ENCODE measurements at places on chromosomes 2 and 18.

- DNase-seq: no peak
These were observed 385.2 kb downstream of the EPHA4 start for GRCh38 chr2:221186873-221187272.

DNA sequence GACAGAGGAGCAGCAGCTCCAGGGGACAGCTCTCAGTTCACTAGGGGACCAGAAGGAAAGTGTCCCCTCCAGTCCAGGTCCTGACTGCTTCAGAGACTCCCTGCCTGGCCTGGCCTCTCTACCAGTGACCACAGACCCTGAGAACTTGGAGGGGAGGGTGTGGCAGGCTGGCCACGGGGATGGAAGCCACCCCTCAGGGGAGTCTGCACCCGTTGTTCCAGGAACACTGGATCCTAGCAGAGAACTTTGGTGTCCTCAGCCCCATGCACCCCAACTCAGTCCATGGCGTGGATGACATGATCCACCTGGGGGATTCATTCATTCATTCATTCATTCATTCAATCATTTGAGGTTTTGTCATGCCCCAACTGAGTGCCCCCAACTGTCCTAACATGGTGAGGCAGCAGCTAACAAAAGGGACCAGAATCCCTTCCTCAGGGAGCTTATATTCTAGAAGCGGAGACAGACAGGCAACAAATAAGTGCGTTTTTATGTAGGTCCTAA is 31.9 kb downstream of the MYO7B start:
- DNase-seq: no peak

DNA sequence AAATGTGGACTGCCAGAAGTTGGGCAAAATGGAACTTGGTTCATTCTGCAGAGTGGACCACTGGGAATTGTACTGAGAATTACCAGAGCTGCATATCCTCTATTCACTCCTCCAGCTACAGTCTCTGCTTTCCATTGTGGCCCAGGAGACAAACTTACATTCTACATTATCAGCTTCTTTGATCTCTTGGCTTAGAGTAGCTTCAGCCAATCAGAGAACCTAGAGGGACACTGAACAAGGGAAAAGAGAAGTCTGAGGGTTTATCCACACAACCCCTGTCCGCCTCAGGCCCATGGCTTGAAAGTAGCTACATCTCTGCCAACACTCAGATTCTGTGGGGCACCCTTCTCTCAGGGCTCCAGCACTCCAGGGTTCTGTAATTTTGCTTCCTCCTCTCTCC is 251.1 kb downstream of the TRIB2 start:
- no peak for DNase-seq

GRCh38 chr2:149648282-149649030 is 60.9 kb upstream of the MMADHC start:
- DNase-seq: no peak

- no peak for DNase-seq
These were observed 12.4 kb downstream of the CCBE1 start for GRCh38 chr18:59684777-59685176.

GRCh38 chr2:203070701-203071100 is 56.0 kb downstream of the NBEAL1 start:
- DNase-seq: no peak

DNA sequence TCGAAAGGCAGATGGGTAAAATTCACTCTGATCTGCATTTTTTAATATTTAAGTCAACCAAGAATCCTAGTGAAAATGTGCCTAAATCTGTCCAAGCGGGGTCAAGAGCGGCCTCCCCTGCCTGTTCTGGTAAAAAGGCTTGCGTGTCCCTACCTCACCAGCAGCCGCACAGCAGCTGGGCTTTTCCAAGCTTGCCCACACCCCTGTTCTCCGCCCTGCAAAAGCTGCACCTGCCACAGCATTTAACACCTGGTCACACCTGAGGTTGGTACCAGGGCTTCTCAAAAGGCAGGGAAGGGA is 25.8 kb upstream of the TMEM182 start:
- DNase-seq: no peak

All from DND-41 (cell line).